ENCODE measurements at places on chromosomes 2 and 18. TPM values are rescaled to one million over a fixed set of nuclear protein-coding genes. Genes with fewer than 3 reads are reported as not detected.

Gene SERPINB5
- total RNA-seq = not detected

Gene IHH
- 0.17 TPM for total RNA-seq

Gene RAB6C
- not detected for total RNA-seq

Gene RPRM
- not detected for total RNA-seq

Gene MERTK
- 2.6 TPM for total RNA-seq

Gene EVX2
- not detected for total RNA-seq

Gene DAW1
- total RNA-seq = not detected

Gene TMBIM1
- total RNA-seq = 70.4 TPM

Data from naive thymus-derived CD4-positive, alpha-beta T cell (primary cell).